ENCODE measurements at places on chromosomes 6 and 20.

DNA sequence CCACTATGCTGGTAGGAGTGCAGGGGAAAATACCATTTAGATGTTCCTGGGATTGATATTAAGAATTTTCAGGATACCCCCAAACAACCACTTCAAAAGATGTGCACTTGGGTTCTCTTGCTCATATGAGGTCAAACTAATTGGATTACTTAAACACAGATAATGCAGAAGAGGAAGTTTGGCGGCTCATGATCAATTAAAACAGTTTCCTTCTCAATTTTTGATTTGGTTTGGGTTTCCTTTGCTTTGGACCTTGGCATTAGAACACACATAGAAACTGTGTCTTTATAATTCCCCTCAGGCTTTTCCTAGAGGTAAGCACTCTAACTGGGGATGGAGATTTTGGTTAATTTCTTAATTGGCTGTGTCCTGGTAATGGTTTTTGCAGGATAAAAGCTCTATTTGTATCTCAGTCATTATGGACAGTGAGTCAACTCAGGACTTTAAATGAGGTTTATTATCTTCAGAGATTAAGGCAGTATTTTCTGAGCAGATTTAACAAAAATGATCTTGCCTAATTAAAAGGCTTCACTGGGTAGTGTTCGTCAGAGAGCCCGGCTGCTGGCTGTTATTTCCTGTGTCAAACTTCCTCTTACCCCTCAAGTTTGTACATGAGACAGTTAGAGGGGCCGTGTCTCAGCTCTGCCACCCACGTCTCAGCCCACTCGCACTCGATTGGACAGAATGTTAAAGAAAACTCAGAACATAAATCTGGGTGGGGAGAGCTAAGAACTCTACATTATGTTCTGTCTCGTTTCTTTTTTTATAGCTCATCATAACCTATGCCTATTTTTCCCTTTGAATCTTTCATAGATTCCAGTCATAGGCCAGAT, 50.3 kb upstream of the PREP start:
- no peak for DNase-seq

GRCh38 chr6:116016846-116017545, 43.7 kb downstream of the FRK start:
- no peak for DNase-seq

GRCh38 chr6:121590438-121590837, 155.0 kb downstream of the GJA1 start:
- no peak for DNase-seq

DNA sequence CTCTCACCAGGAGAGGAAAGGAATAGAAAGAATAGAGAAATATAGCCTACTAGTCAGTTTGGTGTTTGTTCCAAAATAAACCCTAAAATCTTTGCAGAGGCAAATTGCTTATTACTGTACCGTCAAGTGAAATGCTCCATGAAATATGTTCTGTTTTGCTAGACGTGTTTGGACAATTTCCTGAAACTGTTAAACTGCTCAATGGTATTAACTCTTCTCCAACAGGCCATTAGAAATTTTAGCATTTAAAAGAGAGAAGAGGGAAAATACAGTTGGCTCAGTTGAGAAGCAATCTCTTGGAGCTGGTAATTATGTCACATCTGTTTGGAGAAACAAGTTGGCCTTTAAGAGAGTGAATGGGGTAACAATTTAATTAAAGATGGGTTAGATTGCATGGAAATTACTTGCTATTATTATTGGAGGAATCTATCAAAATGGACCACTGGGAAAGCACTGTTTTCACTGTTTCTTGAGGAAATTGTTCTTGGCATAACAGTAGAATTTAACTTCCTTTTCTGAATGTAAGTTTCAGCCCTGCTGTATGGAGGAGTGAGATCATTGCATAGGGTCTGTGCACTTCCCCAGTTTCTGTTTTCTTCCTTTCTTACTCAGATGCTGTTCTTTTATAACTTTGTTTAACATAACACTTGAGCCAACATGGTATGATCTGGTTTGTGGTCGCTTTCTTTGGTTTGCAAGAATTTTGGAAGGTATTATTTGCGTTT, 373.6 kb downstream of the PLCB1 start:
- no peak for DNase-seq

- DNase-seq, result no peak
Measured at GRCh38 chr6:67433124-67433523, 1202.0 kb upstream of the ADGRB3 start.

DNA sequence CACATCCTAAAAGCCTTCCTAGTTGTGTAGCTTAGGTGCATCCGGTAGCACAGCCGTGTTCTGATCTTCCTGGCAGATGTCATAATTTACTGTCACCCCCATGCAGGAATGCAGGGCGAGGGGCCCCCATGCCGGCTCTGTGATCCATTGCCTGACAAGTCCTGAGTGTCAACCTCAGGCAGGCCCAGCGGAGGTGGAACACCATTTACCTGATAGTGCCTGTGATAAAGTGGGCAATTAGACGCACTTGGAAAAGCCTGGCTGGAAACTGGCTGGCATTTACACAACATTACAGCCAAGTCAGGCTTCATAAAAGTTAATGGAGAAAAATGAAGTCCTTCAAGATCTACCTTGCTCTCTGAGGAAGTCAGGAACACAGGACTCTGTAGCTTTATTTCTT, 521.4 kb upstream of the JAG1 start:
- no peak for DNase-seq

- DNase-seq, result no peak
Measured at GRCh38 chr6:42101186-42101657, 41.2 kb downstream of the C6orf132 start.

GRCh38 chr6:25868436-25869183, 5.4 kb downstream of the SLC17A3 start:
- DNase-seq, result no peak

DNA sequence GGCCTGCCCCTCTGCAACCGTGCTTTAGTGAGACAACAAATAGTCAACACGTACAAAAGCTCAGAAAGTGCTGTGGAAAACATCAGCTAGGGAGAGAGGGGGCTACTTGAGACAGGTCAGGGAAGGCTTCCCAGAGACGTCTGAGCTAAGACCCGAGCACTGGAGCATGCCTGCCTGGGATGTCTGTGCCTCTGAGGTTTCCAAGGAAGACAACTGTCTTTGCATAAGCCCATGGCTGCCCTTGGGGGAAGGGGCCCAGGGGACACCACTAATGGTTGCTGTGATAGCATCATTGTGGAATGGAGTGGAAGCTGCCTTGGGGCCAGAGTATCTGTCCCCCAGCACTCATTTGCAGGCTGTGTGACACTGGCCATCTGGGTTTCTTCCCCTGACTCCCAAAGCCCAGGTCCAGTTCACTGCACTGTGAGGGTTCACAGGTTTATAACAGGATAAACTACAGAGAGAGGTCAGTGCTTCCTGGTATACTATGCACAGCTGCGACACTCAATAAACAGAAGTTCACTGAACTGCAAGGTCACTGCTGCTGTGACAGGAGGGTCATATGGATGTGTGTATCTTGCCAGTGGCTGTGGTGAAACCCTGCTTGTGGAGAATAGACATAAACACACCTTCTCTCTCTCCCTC, 1.5 kb upstream of the ARFGEF2 start:
- no peak for DNase-seq

DNA sequence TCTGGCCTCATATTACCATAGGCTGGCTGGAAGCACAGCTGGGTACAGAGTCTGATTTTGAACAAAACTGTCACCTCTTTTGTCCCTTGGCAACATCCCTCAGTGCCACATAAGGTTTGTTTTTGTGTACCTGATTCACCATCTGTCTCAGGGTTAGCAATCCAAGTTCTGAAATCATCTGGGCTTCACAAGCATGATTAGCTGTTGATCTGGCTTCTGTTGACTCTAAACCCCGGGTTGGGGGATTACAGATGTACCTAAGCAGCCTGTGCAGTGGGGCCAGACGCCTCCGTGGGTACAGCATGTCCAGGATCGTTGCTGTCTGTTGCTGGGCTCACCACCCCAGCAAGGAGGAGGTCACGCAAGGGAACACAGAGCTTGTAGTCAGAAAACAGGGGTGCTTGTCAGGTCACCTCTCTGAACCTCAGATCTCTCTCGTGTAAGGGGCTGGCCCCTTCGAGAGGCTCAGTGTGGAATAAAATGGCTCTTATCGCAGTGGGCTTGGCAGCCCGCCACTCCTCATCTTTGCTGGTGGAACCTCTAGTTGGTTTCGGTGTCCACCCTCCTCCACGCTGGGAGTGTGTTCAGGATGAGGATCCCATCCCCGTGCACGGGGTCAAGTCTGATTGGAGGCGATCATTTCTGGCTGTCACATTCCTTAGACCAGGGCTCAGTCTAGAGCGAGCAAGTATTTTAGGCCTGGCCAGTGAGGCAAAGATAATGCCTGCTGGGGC, 39.2 kb upstream of the ZNF831 start:
- DNase-seq, result no peak

- no peak for DNase-seq
Measured at GRCh38 chr20:10666221-10667076, 7.3 kb downstream of the JAG1 start.

DNA sequence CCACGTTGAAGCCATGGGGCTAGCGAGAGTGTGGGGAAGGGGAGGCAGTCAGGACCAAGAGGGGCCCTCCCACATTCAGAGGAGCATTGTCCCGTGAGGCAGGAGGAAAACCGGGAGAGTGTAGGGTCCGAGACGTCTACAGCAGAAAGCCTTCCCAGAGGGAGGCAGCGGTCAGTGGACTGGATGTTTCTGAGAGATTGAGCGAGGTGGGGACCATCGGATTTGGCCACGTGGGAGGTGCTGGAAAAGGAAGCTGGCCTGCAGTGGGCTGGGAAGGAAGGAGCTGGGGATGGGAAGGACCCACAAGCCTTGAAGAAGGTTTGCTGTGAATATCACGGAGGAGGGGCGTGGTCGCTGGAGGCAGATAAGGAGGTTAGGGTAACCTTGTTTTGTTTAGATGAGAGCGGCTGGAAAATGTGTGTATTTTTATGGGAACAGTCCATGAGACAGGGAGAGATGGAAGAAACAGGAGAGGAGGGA, 119.0 kb upstream of the RNF24 start:
- DNase-seq, result no peak

- peak; percentile 62 for DNase-seq
Measured at GRCh38 chr20:49846206-49846807, 33.7 kb downstream of the SLC9A8 start.

DNA sequence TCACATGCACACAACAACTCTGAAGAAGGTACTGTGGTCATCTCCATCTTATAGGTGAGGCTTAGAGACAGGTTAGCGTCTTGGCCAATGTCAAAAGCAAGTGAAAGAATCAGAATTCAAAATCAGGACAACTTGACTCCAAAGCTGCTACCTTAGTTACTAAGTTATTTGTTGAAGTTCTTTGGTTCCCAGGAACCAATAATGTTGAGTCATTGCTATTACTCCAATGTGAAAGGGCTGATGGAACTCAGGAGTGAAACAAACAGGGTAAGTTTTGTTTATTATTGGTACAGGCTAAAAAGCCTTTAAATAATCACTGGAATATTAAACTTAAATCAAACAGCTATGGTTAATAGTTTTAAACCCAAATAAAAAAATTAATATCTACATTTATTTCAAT, 111.1 kb downstream of the PDSS2 start:
- peak; percentile 6 for DNase-seq

- no peak for DNase-seq
Measured at GRCh38 chr6:163437466-163437865, 22.9 kb downstream of the QKI start.

DNA sequence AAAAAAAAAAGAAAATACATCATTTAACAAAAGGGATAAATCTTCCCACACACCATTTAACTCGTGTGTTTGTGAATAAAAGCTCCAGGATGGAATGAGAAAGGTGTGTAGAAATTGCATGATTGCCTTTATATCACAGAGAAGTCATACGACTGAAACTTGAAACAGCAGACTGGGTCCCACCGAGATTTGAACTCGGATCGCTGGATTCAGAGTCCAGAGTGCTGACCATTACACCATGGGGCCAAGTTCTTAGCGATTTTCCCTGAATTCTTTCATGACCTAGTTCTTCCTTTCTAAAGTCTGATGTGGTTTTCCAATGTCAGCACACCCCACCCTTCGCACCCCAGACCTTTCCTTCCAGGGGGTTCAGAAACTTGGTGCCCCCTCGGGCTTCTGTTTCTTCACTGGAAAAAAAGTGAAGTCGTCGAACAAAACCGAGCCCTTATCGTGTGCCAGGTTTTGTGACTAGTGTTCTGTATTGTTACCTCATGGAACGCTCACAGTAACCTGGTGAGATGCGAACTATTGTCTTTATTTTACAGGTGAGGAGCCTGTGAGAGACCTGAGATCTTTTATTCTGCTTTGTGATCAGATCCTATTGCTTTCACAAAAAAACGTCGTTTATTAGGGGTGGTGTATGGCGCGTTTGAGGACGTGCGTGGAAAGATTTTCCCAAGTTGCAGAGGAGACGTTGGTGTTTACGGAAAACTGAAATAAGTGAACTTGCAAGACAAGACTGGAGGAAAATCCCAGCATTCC, 120.8 kb downstream of the OR2B2 start:
- DNase-seq, result peak; percentile 86

- no peak for DNase-seq
Measured at GRCh38 chr20:43576108-43576507, 14.6 kb upstream of the IFT52 start.

DNA sequence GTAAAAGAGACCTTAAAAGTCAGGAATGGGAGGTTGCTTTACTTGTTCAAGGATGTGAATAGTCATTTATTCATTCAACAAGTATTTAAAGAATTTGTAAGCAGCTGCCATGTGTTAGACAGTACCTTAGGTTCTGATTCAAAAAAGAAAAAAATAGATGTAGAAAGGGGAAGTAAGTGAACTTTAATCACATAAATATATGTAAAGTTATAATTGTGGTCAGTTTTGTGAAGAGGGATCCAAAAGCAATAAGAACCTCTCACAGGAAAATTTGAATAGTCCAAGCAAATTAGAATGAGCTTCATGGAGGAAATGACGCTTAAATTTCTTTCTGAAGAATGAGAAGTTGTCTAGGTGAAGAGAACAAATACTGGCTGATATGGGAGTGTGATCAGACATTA, 596.1 kb upstream of the CITED2 start:
- DNase-seq, result peak; percentile 18

DNA sequence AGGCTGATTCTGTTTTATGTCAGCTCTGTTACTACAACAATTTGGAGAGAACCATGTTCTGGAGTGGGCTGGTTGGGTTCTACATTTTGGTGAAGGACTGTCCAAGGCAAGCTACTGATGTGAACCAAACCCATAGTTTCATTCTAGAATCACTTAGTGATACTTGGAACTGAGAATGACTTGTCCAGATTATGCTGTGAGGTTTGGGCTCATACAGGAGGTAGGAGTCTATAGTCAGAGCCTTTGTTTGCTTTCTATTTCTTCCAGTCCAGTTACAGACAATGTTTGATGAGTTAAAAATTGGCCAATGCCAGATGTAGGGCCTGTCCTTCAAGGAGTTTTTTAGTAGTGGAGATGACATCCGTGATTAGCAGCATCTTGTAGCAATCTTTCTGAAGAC, 97.9 kb downstream of the LRRC1 start:
- DNase-seq, result no peak

DNA sequence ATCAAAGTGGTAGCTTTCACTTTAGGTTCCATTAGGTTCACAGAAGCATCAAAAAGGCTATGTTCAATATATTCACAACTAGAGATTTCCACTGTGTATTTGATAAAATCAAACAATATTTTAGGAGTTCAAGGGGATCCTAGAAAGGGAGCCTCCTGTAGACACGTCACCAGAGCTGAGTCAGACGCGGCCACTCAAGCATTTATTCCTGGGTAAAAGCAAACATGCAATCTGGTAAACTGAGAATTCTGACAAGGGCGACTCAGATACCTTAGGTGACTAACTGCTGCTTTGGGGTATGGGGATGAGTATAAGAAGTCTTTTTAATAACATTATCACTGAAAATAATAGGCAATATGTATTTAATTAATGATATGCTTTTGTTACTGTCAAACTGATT, 118.7 kb upstream of the HMGN3 start:
- peak; percentile 26 for DNase-seq
